Activated naive CD4-positive, alpha-beta T cell treated with anti-CD3 and anti-CD28 coated beads for 36 hours (primary cell): ENCODE measurements at places on chromosomes 13 and 19. TPM values are rescaled to one million over a fixed set of nuclear protein-coding genes. Genes with fewer than 3 reads are reported as not detected.

- no peak overlapping the region for H3K4me3 ChIP-seq
- no peaks in the 10 kb centered on the region for H3K4me1 ChIP-seq
- H3K27me3 ChIP-seq = peaks cover 4% of the 10 kb centered on the region
- no peak overlapping the region for H3K27ac ChIP-seq
- no peak for DNase-seq
- no peaks in the 10 kb centered on the region for H3K36me3 ChIP-seq
These were observed 309.8 kb downstream of the LMO7 start for GRCh38 chr13:75945841-75946482.

The SLC25A30 gene
- 13.6 TPM for total RNA-seq

The CYP4F8 gene
- not detected for total RNA-seq

The SIGLEC6 gene
- total RNA-seq = not detected

- no peak for DNase-seq
- no peaks in the 10 kb centered on the region for H3K4me1 ChIP-seq
- H3K27me3 ChIP-seq = no peaks in the 10 kb centered on the region
- H3K27ac ChIP-seq = no peak overlapping the region
These were observed 27.1 kb downstream of the NAXD start for GRCh38 chr13:110642291-110642981.

DNA sequence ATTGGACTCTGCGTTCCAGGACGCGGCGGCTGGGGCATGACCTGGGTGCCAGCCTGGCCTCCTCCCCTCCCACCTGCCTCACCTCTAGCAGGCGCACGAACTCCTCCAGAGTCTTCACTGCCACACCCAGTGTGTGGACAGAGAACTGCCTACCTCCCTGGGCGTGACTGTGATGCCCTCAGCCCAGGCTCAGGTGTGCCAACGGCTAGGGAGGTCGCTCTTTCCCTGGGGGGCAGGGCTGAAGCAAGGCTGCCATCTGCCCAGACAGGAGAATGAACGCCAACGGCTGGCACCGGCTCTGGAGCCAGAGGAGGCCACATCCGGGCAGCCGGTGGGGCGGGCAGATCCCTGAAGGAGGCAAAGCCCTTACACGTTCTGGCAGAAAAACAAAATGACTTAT is 11.3 kb downstream of the NANOS3 start:
- no peak overlapping the region for H3K4me3 ChIP-seq
- no peak for DNase-seq
- peaks cover 3% of the 10 kb centered on the region for H3K36me3 ChIP-seq
- H3K27ac ChIP-seq = no peak overlapping the region

The LGALS4 gene
- not detected for total RNA-seq

DNA sequence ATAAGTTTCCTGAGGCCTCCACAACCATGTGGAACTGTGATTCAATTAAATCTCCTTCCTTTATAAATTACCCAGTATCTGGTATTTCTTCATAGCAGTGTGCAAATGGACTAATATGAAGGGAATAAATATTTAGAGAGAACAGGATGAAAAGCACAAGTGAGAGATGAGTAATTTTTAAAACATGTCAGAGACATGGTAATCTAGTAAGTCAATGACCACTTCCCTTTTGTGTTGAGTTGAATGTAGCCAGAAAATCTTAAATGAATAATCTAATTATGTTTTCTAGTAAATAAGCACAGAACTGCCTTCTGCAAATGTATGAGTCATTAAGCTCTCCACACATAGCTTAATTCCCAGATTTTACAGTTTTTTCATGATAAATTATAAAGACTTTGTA is 524.1 kb upstream of the SLITRK5 start:
- no peak overlapping the region for H3K4me3 ChIP-seq
- no peaks in the 10 kb centered on the region for H3K27me3 ChIP-seq

DNA sequence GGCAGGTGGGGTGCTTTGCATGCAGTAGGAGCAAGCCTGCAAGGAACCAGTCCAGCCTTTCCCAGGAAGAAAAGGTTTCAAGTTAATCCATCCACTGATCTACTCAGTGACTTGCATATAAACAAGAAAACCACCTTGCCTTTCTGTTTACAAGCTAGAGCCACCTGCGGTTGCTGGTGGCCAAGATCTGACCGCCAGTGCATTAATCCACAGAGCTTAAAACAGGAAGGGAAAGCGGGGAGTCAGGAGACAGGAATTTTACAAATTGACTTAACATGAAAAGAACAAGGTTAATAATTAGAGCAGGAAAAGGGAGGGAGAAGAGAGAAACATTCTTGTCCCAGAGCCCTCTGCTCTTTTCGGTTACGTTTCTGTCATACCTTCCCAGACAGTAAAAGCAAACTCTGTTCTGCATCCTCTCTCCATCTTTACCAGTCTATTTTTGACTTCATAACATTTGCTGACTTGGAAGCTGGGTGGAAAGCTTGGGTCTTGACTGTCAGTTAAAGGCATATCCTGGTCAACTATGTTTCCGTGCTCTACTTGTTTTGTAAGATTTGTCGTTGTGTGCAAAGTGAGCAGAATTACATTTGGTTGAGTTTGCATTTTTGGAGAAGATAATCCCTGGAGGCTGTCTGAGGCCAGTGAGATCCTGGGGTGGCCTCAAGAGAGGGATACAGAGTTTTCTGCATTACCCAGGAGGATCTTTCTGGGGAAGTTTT is 760.6 kb downstream of the EFNB2 start:
- H3K27ac ChIP-seq = no peak overlapping the region
- no peaks in the 10 kb centered on the region for H3K4me1 ChIP-seq
- DNase-seq = no peak

- peak overlapping the region; percentile 54 for H3K27ac ChIP-seq
- peaks cover 47% of the 10 kb centered on the region for H3K4me1 ChIP-seq
- no peaks in the 10 kb centered on the region for H3K27me3 ChIP-seq
- peaks cover 40% of the 10 kb centered on the region for H3K36me3 ChIP-seq
- no peak for DNase-seq
These were observed 7.0 kb downstream of the GPR18 start for GRCh38 chr13:99250982-99251825.

The CLDN10 gene
- total RNA-seq = not detected

DNA sequence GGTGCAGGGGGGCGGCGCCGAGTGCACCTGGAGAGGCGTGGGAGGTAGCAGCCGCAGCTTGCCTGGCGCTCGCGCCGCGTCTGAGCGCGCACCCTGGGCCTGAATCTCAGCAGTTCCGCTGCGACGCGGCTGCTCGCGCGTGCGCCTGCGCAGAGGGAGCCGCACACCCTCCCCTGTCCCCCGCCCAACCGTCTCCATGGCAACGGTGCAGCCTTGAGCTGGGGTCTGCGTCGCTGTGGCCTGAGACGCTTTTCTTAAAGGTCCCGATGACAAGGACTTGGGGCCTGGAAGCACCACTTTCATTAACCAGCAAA is at the start of gene PNMA8B:
TSS of gene PNMA8B (minus strand) at position 82 of the 314 bp plus-strand sequence. CDS start 402 bp downstream, outside the sequence.
- H3K4me3 ChIP-seq = peak within 1 kb of the TSS; percentile 74
- no peak within 1 kb of the TSS for H3K27ac ChIP-seq
- peaks cover 29% of the 10 kb centered on the region for H3K27me3 ChIP-seq
- DNase-seq = peak; percentile 42

DNA sequence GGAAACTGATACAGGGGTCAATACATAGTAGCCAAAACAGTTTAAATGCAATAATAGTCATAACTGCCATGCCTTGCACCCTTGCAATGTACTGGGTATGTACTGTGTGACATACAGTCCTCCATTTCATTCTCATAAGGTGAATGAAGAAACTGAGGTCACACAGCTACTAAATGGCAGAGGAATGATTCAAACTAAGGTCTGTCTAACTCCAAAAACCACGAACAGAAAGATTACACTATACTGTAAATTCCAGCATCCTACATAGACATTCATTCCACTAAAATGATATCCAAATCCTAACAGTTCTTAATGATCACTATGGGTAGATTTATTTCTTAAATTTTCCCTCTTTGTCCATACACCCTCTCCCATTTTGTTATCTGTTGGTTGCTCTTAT is 238.1 kb upstream of the SERP2 start:
- no peaks in the 10 kb centered on the region for H3K36me3 ChIP-seq
- no peak overlapping the region for H3K4me3 ChIP-seq
- no peaks in the 10 kb centered on the region for H3K27me3 ChIP-seq
- peaks cover 7% of the 10 kb centered on the region for H3K4me1 ChIP-seq
- H3K27ac ChIP-seq = no peak overlapping the region

- H3K36me3 ChIP-seq = no peaks in the 10 kb centered on the region
- H3K27me3 ChIP-seq = no peaks in the 10 kb centered on the region
- no peak for DNase-seq
- H3K4me1 ChIP-seq = no peaks in the 10 kb centered on the region
- H3K4me3 ChIP-seq = no peak overlapping the region
- no peak overlapping the region for H3K27ac ChIP-seq
These were observed 1276.3 kb downstream of the SLITRK1 start for GRCh38 chr13:82606008-82606407.

The ZNF177 gene
- 0.64 TPM for total RNA-seq

The TRAPPC2B gene
- 3.1 TPM for total RNA-seq

The CYP2A7 gene
- total RNA-seq = not detected

The C19orf18 gene
- 0.31 TPM for total RNA-seq

DNA sequence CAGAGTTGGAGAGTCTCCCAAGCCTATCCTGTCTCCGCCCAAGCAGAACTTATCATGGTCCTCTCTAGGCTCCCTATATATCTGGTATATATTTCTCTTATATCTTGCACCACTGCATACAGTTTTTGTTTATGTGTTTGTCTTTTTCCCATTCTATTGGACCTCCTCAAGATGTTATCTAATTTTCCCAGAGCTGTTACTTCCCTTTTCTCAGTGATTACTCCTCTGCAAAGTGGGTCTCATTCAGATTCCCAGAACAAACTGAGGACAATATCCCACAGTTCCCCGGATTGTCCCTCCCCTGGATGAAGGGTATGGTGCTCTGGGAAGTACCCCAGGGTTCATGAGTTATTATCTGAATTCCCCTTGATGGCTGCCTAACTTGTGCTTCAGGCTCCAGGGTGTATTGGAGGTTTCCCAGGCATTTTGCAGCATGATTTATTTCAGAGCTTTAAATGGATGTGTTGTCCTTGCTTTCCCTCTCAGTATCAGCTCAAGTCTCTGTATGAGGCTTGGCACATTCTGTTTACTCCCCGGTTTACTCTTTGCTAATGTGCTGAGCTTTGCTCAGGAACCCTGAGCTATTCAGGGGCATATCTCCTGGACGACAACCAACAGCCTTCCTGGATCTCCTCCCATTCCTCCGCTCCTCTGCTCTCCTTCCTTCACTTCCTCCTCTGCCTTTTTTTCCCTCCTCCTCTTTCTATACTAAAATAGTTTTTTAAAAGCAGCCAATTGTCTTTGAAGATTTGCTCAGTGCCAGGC is 329.3 kb downstream of the SPRY2 start:
- H3K27ac ChIP-seq = no peak overlapping the region
- H3K36me3 ChIP-seq = no peaks in the 10 kb centered on the region
- no peak for DNase-seq
- H3K4me1 ChIP-seq = no peaks in the 10 kb centered on the region

GRCh38 chr19:47145639-47146486 is 15.2 kb downstream of the SAE1 start:
- no peak overlapping the region for H3K4me3 ChIP-seq
- peaks cover 80% of the 10 kb centered on the region for H3K4me1 ChIP-seq
- H3K36me3 ChIP-seq = peaks cover 70% of the 10 kb centered on the region
- H3K27ac ChIP-seq = peak overlapping the region; percentile 87
- H3K27me3 ChIP-seq = no peaks in the 10 kb centered on the region

The TMEM238 gene
- total RNA-seq = 10.2 TPM

DNA sequence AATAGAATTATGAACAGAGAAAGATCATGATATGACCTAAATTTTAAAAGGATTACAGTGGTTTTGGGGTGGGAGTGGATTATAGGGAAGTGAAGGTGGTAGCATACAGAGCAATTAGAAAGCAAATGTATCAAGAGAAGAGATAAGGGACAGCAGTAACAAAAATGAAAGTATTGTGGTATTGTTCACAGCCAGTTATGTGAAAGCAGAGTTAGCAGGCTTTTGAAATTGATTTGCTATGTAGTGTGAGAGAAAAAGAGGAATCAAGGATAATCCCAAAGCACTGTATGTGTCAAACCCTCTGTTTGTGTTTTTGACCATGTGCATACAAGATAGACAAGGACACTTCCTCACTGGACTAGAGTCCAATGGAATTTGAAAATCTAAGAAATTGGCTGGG is 1721.4 kb downstream of the PCDH9 start:
- no peak overlapping the region for H3K4me3 ChIP-seq
- H3K4me1 ChIP-seq = no peaks in the 10 kb centered on the region
- no peaks in the 10 kb centered on the region for H3K27me3 ChIP-seq
- no peaks in the 10 kb centered on the region for H3K36me3 ChIP-seq
- no peak overlapping the region for H3K27ac ChIP-seq

DNA sequence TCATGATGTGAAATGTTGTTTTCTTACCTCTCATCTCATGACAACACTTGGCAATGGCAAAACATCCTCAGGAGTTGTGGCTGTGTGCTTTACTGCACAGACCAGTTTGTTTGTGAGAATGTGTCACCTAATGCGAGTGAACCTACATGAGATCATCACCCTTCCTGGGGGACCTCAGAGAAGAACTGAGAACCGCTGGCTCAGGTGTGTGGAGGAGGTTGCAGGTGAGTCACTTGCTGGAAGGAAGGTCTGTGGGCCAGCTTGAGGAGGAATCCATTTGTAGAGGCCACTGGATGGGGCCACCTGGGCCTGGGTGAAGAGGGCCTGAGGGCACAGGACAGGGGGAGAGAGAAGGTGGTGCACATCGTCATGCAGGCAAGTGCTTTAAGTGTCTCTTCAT is 3.0 kb upstream of the CEACAM1 start:
- H3K27me3 ChIP-seq = no peaks in the 10 kb centered on the region
- H3K4me3 ChIP-seq = no peak overlapping the region
- H3K27ac ChIP-seq = no peak overlapping the region
- DNase-seq = no peak
- H3K36me3 ChIP-seq = no peaks in the 10 kb centered on the region

DNA sequence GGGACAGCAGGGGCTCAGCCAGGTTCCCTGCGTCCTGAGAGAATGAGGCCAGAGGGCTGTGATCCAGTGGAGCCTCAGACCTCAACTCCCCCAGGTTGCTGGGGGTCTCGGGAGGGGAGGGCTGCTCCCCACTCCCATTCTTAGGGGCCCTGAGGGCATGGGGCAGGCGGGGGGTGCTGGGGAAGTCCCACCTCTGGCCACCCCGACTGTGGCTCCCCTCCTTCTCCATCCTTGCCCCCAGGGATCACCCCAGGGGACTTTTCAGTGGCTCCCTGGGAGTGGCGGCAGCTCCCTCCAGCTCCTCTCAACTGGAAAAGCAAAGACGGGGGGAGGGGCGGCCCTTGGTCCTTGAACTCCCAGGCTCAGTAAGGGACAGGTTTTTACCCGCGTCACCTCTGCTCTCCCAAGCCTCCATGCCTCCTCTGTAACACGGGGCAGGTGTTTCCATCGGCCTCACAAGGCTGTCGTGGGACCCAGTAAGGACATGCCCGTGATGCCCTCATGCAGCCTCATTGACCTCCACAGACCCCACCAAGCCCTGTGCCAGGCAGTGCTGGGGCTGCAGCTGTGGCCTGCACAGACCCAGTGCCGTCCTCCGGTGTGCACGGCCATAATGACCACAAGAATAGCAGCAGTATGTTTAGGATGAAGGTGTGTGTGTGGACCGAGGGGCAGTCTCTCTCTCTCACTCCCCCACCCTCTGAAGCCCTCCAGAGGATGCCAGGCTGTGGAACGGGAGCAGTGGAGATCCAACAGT is 11.6 kb upstream of the TOMM40 start:
- DNase-seq = no peak
- no peaks in the 10 kb centered on the region for H3K36me3 ChIP-seq
- no peak overlapping the region for H3K27ac ChIP-seq
- peaks cover 4% of the 10 kb centered on the region for H3K4me1 ChIP-seq

- H3K4me3 ChIP-seq = no peak overlapping the region
- no peak for DNase-seq
- H3K4me1 ChIP-seq = no peaks in the 10 kb centered on the region
- no peak overlapping the region for H3K27ac ChIP-seq
These were observed 7.4 kb upstream of the CERS1 start for GRCh38 chr19:18903156-18904037.
